ENCODE measurements at places on chromosomes 16 and 17.

GRCh38 chr17:41782142-41782541 is 4.4 kb downstream of the JUP start:
- H3K4me1 ChIP-seq, result peaks cover 28% of the 10 kb centered on the region
- H3K36me3 ChIP-seq, result no peaks in the 10 kb centered on the region
- no peak overlapping the region for H3K4me3 ChIP-seq
- 0 out of 2 replicates have a peak, but pooled peaks cover 2% of the 10 kb centered on the region for H3K27me3 ChIP-seq
- DNase-seq, result no peak

- H3K4me3 ChIP-seq, result no peak overlapping the region
- no peaks in the 10 kb centered on the region for H3K27me3 ChIP-seq
- no peak overlapping the region for H3K27ac ChIP-seq
- no peak for DNase-seq
- H3K36me3 ChIP-seq, result no peaks in the 10 kb centered on the region
Measured at GRCh38 chr16:48501516-48502377, 108.2 kb downstream of the N4BP1 start.

DNA sequence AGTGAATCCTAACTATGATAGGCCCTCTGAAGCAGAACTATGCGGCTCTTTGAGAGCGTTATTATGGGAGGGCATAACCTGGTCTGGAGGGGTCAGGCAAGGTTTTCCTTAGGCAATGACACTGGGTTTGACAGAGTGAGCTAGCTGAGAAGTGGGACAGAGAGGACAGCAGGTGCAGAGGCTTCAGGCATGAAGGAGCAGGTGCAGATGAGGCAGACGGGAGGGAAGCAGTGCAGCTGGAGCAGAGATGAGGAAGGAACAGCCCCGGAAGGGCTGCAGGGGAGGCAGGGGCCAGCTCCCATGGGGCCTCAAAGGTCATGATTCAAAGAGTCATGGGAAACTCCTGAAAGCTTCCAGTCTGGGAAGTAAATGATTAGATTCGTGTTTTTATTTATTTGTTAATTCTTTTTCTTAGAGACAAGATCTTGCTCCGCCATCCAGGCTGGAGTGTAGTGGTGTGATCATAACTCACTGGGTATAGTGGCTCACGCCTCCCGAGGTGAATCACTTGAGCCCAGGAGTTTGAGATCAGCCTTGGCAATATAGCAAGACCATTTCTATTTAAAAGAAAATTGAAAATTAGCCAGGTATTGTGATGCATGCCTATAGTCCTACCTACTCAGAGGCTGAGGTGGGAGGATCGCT is 5.4 kb downstream of the MARCHF10 start:
- H3K27me3 ChIP-seq, result no peaks in the 10 kb centered on the region
- no peak overlapping the region for H3K4me3 ChIP-seq
- H3K36me3 ChIP-seq, result no peaks in the 10 kb centered on the region
- H3K4me1 ChIP-seq, result peaks cover 9% of the 10 kb centered on the region
- no peak overlapping the region for H3K27ac ChIP-seq

- peaks cover 47% of the 10 kb centered on the region for H3K4me1 ChIP-seq
- no peak for DNase-seq
- no peaks in the 10 kb centered on the region for H3K36me3 ChIP-seq
- no peaks in the 10 kb centered on the region for H3K27me3 ChIP-seq
Measured at GRCh38 chr16:4369007-4369733, 2.5 kb upstream of the VASN start.

- no peak for DNase-seq
- no peaks in the 10 kb centered on the region for H3K36me3 ChIP-seq
- H3K4me3 ChIP-seq, result no peak overlapping the region
- no peaks in the 10 kb centered on the region for H3K4me1 ChIP-seq
- no peak overlapping the region for H3K27ac ChIP-seq
Measured at GRCh38 chr17:8101721-8102120, 14.2 kb upstream of the ALOX12B start.

- no peak overlapping the region for H3K4me3 ChIP-seq
- H3K4me1 ChIP-seq, result no peaks in the 10 kb centered on the region
- no peak for DNase-seq
- no peaks in the 10 kb centered on the region for H3K36me3 ChIP-seq
- no peaks in the 10 kb centered on the region for H3K27me3 ChIP-seq
Measured at GRCh38 chr16:58999762-59000161, 265.6 kb upstream of the GOT2 start.

GRCh38 chr16:54568906-54569807 is 282.6 kb upstream of the IRX3 start:
- H3K27me3 ChIP-seq, result no peaks in the 10 kb centered on the region
- no peak overlapping the region for H3K27ac ChIP-seq
- no peak for DNase-seq
- H3K4me3 ChIP-seq, result no peak overlapping the region
- no peaks in the 10 kb centered on the region for H3K4me1 ChIP-seq
- H3K36me3 ChIP-seq, result no peaks in the 10 kb centered on the region

- H3K27me3 ChIP-seq, result no peaks in the 10 kb centered on the region
- DNase-seq, result no peak
- H3K27ac ChIP-seq, result no peak overlapping the region
- H3K36me3 ChIP-seq, result no peaks in the 10 kb centered on the region
Measured at GRCh38 chr16:3548859-3549258, 28.3 kb downstream of the NLRC3 start.

DNA sequence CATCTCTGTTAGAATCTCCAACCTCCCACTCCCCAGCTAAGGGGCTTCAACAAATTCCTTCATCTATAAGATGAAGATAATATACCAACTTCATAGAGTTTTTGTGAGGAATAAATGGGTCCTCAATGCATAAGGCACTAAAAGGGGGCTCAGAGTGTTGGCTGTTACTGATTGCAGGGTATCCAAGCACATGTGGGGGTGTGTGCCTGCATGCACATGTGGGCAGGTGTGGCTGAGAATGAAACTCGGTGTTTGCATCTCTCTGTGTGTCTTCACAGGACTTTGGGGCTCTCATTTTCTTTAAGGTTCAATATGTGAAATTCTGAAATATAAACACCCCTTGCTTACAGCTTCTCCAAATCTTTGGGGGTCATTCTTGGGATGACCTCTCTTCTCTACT is 4.1 kb upstream of the PPP1R9B start:
- DNase-seq, result no peak
- no peaks in the 10 kb centered on the region for H3K27me3 ChIP-seq
- H3K27ac ChIP-seq, result no peak overlapping the region
- H3K4me1 ChIP-seq, result peaks cover 23% of the 10 kb centered on the region

- H3K4me1 ChIP-seq, result no peaks in the 10 kb centered on the region
- H3K27ac ChIP-seq, result no peak overlapping the region
- no peak for DNase-seq
- no peaks in the 10 kb centered on the region for H3K27me3 ChIP-seq
- H3K4me3 ChIP-seq, result no peak overlapping the region
Measured at GRCh38 chr17:59572301-59572924, 7.0 kb downstream of the DHX40 start.

- no peaks in the 10 kb centered on the region for H3K27me3 ChIP-seq
- H3K4me1 ChIP-seq, result peaks cover 7% of the 10 kb centered on the region
- no peak overlapping the region for H3K27ac ChIP-seq
Measured at GRCh38 chr17:8140065-8141029, 11.9 kb downstream of the PER1 start.

GRCh38 chr17:21463204-21463661 is 87.1 kb downstream of the KCNJ12 start:
- DNase-seq, result no peak
- no peak overlapping the region for H3K27ac ChIP-seq
- H3K4me3 ChIP-seq, result no peak overlapping the region
- H3K4me1 ChIP-seq, result no peaks in the 10 kb centered on the region

DNA sequence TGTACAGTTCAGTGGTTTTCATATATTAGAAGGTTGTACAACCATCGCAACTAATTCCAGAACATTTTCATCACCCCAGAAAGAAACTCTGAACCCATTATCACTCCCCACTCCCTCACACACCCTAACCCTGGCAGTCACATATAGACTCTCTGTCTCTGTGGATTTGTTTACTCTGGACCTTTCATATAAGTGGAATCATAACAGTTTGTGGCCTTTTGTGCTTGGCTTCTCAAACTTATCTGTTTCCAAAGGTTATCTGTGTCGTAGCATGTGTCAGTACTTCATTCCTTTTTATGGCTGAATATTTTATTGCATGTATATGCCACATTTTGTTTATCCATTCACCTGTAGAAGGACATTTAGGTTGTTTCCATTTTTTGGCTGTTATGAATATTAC is 12.4 kb downstream of the TENT4B start:
- H3K27me3 ChIP-seq, result no peaks in the 10 kb centered on the region
- H3K4me1 ChIP-seq, result peaks cover 11% of the 10 kb centered on the region
- no peak overlapping the region for H3K4me3 ChIP-seq
- DNase-seq, result no peak
- no peak overlapping the region for H3K27ac ChIP-seq

DNA sequence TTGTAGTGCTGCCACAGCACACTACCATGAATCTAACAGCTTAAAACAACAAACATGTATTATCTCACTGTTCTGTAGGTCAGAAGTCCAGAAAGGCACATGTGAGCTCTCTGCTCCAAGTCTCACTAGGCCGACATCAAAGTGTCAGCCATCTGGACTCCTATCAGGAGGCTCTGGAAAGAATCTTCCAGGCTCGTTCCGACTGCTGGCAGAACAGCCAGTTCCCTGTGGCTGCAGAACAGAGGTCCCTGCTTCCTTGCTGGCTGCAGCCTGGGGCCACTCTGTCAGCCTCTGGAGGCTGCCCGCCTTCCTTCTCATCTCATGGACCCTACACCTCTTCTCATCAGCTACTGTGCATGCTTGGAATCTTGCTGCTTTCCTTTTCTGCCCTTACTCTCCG is 168.9 kb downstream of the CBLN1 start:
- no peaks in the 10 kb centered on the region for H3K36me3 ChIP-seq
- H3K4me3 ChIP-seq, result no peak overlapping the region

DNA sequence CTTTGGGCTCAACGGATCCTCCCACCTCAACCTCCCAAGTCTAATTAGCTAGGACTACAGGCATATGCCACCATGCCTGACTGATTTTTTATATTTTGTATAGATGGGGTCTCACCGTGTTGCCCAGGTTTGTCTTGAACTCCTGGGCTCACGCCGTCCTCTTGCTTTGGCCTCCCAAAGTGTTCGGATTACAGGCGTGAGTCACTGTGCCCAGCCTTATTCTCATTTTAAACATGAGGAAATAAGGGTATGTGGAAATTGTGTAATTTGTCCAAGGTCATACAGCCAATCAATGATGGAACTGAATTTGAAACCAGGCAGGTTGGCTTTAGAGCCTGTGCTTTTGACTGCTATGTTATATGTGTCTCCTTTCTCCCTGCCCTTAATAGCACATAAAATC is 27.4 kb upstream of the AQP8 start:
- no peak overlapping the region for H3K4me3 ChIP-seq
- no peaks in the 10 kb centered on the region for H3K27me3 ChIP-seq
- DNase-seq, result no peak
- no peaks in the 10 kb centered on the region for H3K36me3 ChIP-seq
- no peaks in the 10 kb centered on the region for H3K4me1 ChIP-seq

DNA sequence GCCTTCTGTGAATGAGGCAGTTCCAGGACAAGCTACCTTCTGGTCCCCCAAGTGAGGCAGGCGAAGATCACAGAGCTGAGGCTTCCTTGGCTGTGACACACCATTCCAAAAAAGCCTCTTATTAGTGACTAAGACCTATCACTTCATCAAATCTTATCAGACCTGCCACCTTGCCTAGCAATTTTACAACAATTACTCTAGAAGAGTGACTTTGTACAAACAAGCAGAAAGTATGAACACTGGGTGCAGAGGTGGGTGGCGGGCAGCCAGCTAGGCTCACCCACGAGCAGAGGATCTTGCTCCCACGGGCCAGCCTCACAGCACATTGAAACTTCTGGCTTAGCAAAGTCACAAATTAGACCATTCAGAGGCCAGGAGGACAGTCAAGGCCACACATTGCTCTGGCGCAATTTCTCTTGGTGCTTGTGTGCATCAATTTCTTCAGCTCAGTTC is 2.2 kb upstream of the ICAM2 start:
- no peaks in the 10 kb centered on the region for H3K4me1 ChIP-seq
- no peak overlapping the region for H3K4me3 ChIP-seq
- DNase-seq, result no peak
- H3K27ac ChIP-seq, result no peak overlapping the region
- H3K27me3 ChIP-seq, result no peaks in the 10 kb centered on the region

DNA sequence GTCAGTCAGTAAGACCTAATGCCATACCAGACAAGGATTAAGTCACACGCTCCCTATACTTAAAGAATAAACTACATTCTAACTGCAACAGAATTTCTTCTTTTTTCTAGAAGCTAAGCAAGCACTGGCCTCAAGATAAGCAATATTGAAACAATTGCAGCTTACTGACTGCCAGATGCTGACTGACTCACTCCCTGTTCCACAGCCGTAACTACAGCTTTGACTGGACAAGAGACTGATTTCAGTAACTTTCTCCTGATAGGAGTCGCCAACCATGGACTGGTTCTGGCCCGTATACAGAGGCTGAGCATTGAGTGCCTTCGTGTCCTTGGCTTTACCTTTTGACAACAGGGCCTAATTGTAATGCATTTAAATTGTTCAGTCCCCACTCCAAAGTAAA is 67.9 kb downstream of the TRIM37 start:
- no peak overlapping the region for H3K4me3 ChIP-seq
- no peaks in the 10 kb centered on the region for H3K27me3 ChIP-seq
- peak; percentile 6 for DNase-seq
- H3K27ac ChIP-seq, result no peak overlapping the region
- H3K4me1 ChIP-seq, result no peaks in the 10 kb centered on the region

DNA sequence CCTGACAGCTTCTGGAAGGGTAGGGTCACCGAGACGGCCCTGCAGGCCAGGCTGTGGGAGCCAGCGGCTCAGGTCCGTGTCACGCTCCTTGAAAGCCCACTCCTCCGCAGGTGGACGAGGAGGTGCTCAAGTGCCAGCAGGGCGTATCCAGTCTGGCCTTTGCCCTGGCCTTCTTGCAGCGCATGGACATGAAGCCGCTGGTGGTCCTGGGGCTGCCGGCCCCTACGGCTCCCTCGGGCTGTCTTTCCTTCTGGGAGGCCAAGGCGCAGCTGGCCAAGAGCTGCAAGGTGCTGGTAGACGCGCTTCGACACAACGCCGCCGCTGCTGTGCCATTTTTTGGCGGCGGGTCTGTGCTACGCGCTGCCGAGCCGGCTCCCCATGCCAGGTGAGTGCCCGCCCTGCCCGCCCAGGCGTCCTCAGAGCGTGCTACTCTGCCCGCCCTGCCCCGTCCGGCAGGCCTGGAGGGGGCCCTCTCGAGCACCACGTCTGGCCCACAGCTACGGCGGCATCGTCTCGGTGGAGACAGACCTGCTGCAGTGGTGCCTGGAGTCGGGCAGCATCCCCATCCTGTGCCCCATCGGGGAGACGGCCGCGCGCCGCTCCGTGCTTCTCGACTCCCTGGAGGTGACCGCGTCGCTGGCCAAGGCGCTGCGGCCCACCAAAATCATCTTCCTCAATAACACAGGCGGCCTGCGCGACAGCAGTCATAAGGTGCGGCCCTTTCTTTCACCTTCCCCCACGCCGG is 1.3 kb downstream of the NAGS start:
- no peak overlapping the region for H3K27ac ChIP-seq
- H3K27me3 ChIP-seq, result no peaks in the 10 kb centered on the region
- peaks cover 58% of the 10 kb centered on the region for H3K4me1 ChIP-seq
- H3K4me3 ChIP-seq, result no peak overlapping the region
- DNase-seq, result no peak
- peaks cover 25% of the 10 kb centered on the region for H3K36me3 ChIP-seq

GRCh38 chr16:24308200-24308599 is 52.1 kb downstream of the CACNG3 start:
- H3K4me1 ChIP-seq, result 0 out of 2 replicates have a peak, but pooled peaks cover 3% of the 10 kb centered on the region
- H3K36me3 ChIP-seq, result no peaks in the 10 kb centered on the region
- no peak overlapping the region for H3K27ac ChIP-seq
- DNase-seq, result no peak

- H3K4me1 ChIP-seq, result peaks cover 53% of the 10 kb centered on the region
- H3K27ac ChIP-seq, result no peak overlapping the region
- H3K27me3 ChIP-seq, result no peaks in the 10 kb centered on the region
Measured at GRCh38 chr17:81901167-81902022, 643 bp upstream of the NPB start.
